Sigmoid colon (tissue), 7 donors: ENCODE measurements at places on chromosomes 12 and 14. TPM values are rescaled to one million over a fixed set of nuclear protein-coding genes. Genes with fewer than 3 reads are reported as not detected.

GRCh38 chr12:112705037-112705632 is 86.4 kb upstream of the RPH3A start:
- no peaks in the 10 kb centered on the region for H3K36me3 ChIP-seq
- H3K27me3 ChIP-seq = no peaks in the 10 kb centered on the region
- H3K27ac ChIP-seq = no peak overlapping the region
- DNase-seq = no peak
- no peak overlapping the region for H3K4me3 ChIP-seq

DNA sequence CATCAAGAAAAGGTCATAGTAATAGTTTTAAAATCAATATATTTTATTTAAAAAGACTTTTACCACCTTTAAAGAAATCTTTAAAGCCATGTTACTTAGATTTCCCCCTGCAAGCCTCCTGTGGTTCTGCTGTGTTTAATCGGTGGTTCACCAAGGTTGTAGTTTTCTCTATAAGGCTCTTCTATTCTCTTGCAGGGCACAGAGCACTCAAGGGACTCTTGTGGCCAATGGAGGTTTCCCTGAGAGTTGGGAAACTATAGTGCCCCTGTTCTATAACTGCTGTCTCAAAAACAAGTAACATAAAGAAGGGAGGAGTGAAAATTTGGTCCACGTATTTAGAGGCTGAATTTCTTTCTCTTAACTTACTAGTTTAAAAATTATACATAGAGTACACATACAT is 25.0 kb downstream of the DACT1 start:
- H3K27ac ChIP-seq = no peak overlapping the region

- no peak for DNase-seq
- no peak overlapping the region for H3K27ac ChIP-seq
- H3K4me1 ChIP-seq = no peaks in the 10 kb centered on the region
- no peaks in the 10 kb centered on the region for H3K27me3 ChIP-seq
- H3K4me3 ChIP-seq = no peak overlapping the region
These were observed 19.7 kb upstream of the CKAP4 start for GRCh38 chr12:106267535-106267934.

DNA sequence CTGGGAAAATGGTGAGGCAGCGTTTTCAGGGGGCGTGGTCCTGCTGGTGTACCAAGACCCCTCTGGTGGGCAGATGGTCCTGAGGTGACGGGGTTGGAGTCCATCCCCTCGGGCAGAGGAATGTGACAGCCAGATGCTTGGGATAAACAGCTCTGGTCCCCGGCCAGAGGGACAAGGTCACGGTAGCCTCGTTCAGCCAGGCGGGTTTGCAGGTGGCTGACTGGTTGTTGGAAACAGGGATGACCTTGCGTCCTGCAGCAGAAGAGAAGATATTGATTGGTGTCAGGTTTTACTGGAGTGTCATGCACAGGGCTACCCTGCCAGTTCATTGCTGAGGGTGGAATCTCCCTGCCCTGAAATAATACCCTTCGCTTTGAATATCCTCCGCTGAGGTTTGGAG is 43.3 kb downstream of the SLC24A4 start:
- no peak overlapping the region for H3K27ac ChIP-seq
- no peak overlapping the region for H3K4me3 ChIP-seq
- no peak for DNase-seq
- no peaks in the 10 kb centered on the region for H3K36me3 ChIP-seq
- no peaks in the 10 kb centered on the region for H3K4me1 ChIP-seq
- no peaks in the 10 kb centered on the region for H3K27me3 ChIP-seq

- no peak overlapping the region for H3K4me3 ChIP-seq
- DNase-seq = no peak
- H3K27ac ChIP-seq = no peak overlapping the region
- no peaks in the 10 kb centered on the region for H3K27me3 ChIP-seq
These were observed 33.6 kb downstream of the SDR9C7 start for GRCh38 chr12:56900583-56900982.

DNA sequence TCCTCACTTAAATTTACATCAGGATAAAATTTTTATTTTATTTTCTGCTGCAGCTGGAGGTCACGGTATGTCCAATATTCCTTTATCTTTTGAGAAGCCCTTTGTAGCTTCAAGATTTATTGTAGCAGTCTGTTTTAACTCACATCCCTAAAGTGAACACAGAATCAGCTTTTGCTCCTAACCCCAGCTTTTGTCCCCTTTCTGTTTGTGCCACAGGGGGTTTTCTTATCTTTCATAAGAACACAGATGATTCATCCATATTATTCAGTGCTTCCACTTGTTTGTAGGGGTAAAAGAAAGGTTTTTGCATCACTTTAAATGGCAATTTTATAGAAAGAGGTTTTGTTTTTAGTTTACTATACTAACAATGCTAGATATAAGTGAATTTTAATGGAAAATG is 21.8 kb upstream of the PIK3C2G start:
- DNase-seq = no peak
- no peaks in the 10 kb centered on the region for H3K4me1 ChIP-seq
- no peak overlapping the region for H3K27ac ChIP-seq

DNA sequence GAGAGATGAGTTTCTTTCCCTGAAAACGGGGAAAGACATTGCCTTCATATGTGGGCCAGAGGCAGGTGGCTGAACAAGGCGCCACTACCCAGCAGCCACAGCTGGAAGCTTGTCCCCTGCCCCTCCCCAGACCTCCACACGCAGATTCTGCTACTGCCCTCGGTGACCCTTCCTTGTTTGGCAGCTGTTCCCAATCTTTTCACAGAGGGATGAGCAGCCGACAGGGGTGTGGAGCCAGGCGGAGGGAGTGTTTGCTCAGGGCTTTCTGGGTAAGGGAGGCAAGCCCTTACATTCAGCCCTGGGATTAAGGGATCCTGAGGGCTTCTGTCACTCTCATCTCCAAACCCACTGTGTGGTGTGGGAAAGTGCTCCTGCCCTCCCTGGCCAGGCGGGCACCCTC is 4.5 kb upstream of the KRT4 start:
- no peak overlapping the region for H3K4me3 ChIP-seq
- DNase-seq = no peak
- no peak overlapping the region for H3K27ac ChIP-seq
- no peaks in the 10 kb centered on the region for H3K36me3 ChIP-seq
- peaks cover 17% of the 10 kb centered on the region for H3K4me1 ChIP-seq
- H3K27me3 ChIP-seq = no peaks in the 10 kb centered on the region

DNA sequence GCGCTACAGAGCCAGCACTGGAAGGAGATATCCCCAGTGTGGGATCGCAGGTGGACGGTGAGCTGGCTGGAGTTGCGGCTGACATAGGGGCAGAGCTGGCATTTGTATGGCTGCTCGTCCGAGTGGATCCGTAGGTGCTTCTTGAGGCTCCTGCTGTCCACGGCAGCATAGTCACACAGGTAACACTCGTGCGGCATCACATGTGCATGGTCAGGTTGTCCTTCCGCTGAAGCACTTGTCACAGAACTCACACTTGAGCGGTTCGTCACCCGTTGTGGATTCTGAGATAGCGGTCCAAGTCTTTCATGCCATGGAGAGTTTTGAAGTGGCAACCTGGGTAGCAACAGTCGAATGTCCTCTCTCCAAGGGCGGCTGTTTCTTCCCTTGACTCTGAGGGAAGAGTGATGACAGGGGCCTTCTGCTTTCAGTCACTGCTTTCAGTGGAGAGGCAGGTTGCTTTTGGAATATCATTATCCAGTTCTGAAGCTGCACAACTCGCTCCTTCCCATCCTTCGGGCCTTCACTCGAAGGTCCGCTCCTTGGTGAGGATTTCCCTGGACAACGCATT is 37.0 kb upstream of the SAV1 start:
- H3K27ac ChIP-seq = no peak overlapping the region
- no peaks in the 10 kb centered on the region for H3K36me3 ChIP-seq
- H3K4me3 ChIP-seq = no peak overlapping the region
- no peaks in the 10 kb centered on the region for H3K4me1 ChIP-seq
- no peak for DNase-seq

- no peaks in the 10 kb centered on the region for H3K36me3 ChIP-seq
- H3K4me3 ChIP-seq = no peak overlapping the region
- H3K27ac ChIP-seq = no peak overlapping the region
- DNase-seq = no peak
- no peaks in the 10 kb centered on the region for H3K4me1 ChIP-seq
- H3K27me3 ChIP-seq = no peaks in the 10 kb centered on the region
These were observed 93.7 kb upstream of the FUT8 start for GRCh38 chr14:65318636-65319506.

DNA sequence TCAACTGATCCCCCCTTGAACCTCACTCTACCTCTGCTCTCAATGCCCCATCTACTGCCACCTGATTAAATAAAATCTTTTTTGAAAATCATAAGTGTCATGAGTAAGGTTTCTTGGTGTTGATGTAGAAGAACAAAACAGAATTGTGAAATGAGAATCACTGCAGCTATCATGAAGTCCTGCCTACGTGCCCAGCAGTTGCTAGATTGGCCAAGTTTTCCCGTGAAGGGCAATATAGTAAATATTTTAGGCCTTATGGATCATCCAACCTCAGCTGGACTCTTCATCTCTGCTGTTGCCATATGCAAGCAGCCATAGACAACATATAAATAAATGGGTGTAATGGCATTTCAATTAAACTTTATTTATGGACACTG is 5.2 kb upstream of the OAS3 start:
- H3K4me3 ChIP-seq = no peak overlapping the region
- no peak for DNase-seq
- no peaks in the 10 kb centered on the region for H3K4me1 ChIP-seq
- H3K36me3 ChIP-seq = no peaks in the 10 kb centered on the region

- no peaks in the 10 kb centered on the region for H3K27me3 ChIP-seq
- no peak overlapping the region for H3K27ac ChIP-seq
These were observed 182.0 kb downstream of the DAD1 start for GRCh38 chr14:22407033-22407432.

DNA sequence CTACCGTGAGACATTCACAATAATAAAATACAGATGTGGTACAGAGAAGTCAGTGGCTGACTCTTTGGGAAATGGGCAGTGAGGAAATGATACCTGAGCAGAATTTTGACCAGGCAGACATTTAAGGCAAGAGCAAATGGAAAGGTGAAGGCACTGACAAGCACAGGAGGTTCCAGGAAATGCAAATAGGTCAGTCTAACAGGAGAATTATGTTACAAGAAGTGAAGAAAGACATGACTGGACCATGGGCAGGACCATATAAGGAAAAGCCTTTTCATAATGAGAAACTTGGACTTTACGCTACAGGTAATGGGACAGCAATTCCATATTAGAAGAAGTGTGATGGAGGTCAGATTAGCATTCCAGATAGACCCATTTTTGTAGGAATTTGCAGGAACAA is 338.9 kb downstream of the PDZRN4 start:
- no peaks in the 10 kb centered on the region for H3K36me3 ChIP-seq
- H3K27me3 ChIP-seq = no peaks in the 10 kb centered on the region
- no peak for DNase-seq
- H3K27ac ChIP-seq = no peak overlapping the region
- no peaks in the 10 kb centered on the region for H3K4me1 ChIP-seq

DNA sequence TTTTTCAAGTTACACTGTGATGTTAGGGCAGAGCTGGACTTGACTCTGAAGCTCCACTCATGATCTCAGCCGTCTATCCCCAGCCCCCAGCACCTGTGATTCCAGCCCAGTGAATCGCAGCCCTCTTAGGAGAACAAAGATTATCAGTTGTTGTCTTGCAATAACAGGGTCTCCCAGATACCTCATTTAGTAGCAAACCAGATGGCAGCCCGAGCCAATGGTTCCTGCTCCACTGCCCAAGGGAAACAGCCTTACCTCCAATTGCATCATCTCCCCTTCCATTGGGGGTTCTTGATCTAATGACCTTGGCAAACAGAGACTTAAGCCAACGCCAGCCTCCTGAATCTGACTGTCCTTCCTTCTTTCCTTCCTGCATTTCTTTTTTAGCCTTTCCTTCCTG is 371.2 kb downstream of the BCL11B start:
- peak; percentile 34 for DNase-seq
- H3K36me3 ChIP-seq = no peaks in the 10 kb centered on the region
- no peaks in the 10 kb centered on the region for H3K4me1 ChIP-seq

- H3K4me3 ChIP-seq = no peak overlapping the region
- H3K36me3 ChIP-seq = no peaks in the 10 kb centered on the region
- H3K27me3 ChIP-seq = no peaks in the 10 kb centered on the region
These were observed 30.3 kb downstream of the EFCAB11 start for GRCh38 chr14:89924268-89924667.

- DNase-seq = no peak
- no peak overlapping the region for H3K4me3 ChIP-seq
- H3K27me3 ChIP-seq = no peaks in the 10 kb centered on the region
These were observed 97.6 kb downstream of the EFCAB11 start for GRCh38 chr14:89856871-89857345.

- peaks cover 5% of the 10 kb centered on the region for H3K4me1 ChIP-seq
- H3K27me3 ChIP-seq = no peaks in the 10 kb centered on the region
- H3K27ac ChIP-seq = no peak overlapping the region
- H3K4me3 ChIP-seq = no peak overlapping the region
- DNase-seq = no peak
These were observed 305.6 kb downstream of the RPAP3 start for GRCh38 chr12:47400266-47400665.

GRCh38 chr12:76697849-76698248 is 66.1 kb upstream of the ZDHHC17 start:
- no peak overlapping the region for H3K4me3 ChIP-seq
- H3K36me3 ChIP-seq = no peaks in the 10 kb centered on the region
- H3K27me3 ChIP-seq = no peaks in the 10 kb centered on the region
- no peaks in the 10 kb centered on the region for H3K4me1 ChIP-seq
- DNase-seq = no peak

DNA sequence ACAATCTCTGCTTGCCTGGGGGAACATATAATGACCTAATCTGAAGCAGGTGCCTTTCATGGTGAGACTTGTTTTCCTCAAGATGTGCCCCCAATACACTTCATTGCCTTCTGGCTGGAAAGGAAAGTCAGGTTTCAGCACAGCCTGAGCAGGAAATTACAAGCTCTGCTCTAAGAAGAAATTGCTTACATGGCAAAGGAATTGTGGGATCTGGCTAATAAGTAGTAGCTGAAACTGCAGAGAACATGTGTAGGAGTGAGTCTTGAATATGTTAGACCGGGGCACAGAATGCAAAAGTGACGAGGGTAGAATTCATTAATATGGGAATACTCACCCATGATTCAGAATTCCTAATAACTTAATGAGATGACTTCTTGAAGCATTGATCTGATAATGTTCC is 6.3 kb upstream of the CFAP54 start:
- H3K36me3 ChIP-seq = no peaks in the 10 kb centered on the region
- no peak for DNase-seq
- no peaks in the 10 kb centered on the region for H3K27me3 ChIP-seq
- no peak overlapping the region for H3K4me3 ChIP-seq

DNA sequence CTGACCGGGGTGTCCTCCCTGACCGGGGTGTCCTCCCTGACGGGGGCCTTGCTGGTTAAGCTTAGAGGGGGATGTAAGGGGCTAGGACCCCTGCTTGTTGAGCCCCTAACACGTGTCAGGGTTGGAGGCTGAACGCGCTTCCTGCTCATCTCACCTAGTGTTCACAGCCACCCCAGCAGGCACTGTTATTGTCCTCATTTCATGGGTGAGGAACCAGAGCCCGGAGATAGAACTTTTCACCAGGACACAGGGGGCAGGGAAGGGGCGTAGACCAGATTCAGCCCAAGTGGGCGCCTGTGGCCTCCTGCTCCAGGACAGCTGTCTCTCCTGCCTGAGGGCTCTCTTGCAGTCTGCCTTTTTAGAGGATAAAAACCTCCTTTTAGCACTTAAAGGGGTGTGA is 236.3 kb downstream of the GLT1D1 start:
- no peak overlapping the region for H3K27ac ChIP-seq
- H3K27me3 ChIP-seq = no peaks in the 10 kb centered on the region

ESRRB gene
- total RNA-seq = not detected

OR10G2 gene
- not detected for total RNA-seq

ABCC9 gene
- 28.2 TPM for total RNA-seq

EMP1 gene
- total RNA-seq = 72.1 TPM

CD27 gene
- total RNA-seq = 0.81 TPM

LRRK2 gene
- total RNA-seq = 24.4 TPM

ST8SIA1 gene
- total RNA-seq = 23.5 TPM

ZFYVE1 gene
- total RNA-seq = 27.7 TPM
